ENCODE measurements at places on chromosomes 7 and 10.

DNA sequence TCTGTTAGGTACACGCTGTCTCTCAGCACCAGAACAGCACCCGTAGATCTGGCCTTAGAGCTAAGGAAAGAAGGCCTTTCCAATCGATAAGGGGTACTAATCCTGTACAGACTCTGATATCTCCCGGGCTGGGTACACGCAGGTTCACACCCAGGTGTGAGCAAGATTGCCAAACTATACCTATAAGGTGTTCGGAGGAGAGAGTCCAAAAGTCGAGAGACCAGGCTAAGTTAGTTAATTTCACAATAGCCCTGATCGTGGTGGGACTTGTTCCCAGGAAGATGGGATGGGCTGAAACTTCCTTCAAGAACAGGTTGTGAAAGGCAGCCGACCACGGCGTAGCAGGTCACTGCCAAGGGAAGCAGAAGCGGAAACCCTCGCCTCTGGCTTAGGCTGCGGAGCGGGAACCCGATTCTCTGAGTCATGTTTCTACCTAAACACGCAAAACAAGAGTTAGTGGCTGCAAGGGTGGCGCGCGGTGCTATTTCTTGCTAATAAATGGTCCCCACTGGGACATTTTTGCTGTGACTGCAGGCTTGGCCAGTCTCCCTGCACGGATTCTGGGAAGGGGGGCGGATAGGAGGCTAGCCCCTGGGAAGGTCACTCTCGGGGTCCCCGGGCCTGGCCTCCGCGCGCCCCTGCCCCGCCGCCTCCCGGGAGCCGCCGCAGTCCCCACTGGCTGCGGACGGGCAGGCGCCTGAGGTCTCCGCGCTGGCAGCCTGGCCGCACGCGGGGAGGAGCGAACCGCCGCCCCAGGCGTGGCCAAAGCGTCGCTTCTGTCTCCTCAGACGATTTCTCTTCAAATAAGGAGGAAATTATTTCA is 75.4 kb upstream of the PDSS1 start:
- H3K27ac ChIP-seq = no peak overlapping the region
- DNase-seq = peak; percentile 63
- peak overlapping the region; percentile 54 for H3K4me3 ChIP-seq
- peaks cover 48% of the 10 kb centered on the region for H3K27me3 ChIP-seq

- no peak overlapping the region for H3K27ac ChIP-seq
- H3K4me1 ChIP-seq = no peaks in the 10 kb centered on the region
- H3K36me3 ChIP-seq = no peaks in the 10 kb centered on the region
- no peak for DNase-seq
Observed at GRCh38 chr10:6170638-6171037, 32.1 kb upstream of the PFKFB3 start.

DNA sequence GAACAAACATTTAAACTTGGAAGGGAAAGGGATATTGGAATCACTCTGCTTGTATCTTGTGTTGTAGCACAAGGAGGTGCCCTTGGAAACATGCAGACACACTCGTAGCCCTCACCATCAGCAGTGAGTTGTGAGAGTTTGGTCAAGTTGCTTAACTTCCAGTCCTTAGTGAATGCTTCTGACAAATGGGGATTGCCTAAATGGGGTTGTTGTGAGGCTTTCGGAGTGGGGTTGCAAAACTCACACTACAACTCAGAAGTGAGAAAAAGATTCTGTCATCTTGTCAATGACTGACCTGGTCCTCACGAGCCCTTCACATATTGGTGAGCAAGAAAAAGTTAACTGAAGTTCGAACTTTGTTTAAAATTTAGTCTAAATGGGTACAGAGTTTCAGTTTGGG is 29.0 kb upstream of the GSDME start:
- no peak overlapping the region for H3K4me3 ChIP-seq
- no peaks in the 10 kb centered on the region for H3K27me3 ChIP-seq
- H3K36me3 ChIP-seq = no peaks in the 10 kb centered on the region

DNA sequence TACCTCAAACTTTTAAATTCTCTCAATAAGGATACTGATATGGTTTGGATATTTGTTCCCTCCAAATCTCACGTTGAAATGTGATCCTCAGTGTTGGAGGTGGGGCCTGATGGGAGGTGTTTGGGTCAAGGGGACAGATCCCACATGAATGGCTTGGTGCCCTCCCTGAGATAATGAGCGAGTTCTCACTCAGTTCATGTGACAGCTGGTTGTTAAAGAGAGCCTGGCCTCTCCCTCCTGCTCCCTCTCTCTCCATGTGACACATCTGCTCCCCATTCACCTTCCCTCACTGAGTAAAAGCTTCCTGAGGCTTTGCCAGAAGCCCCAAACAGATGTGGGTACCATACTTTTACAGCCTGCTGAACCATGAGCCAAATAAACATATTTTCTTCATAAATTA is 19.2 kb downstream of the ABCB4 start:
- H3K36me3 ChIP-seq = no peaks in the 10 kb centered on the region
- H3K4me3 ChIP-seq = no peak overlapping the region
- H3K27me3 ChIP-seq = no peaks in the 10 kb centered on the region

DNA sequence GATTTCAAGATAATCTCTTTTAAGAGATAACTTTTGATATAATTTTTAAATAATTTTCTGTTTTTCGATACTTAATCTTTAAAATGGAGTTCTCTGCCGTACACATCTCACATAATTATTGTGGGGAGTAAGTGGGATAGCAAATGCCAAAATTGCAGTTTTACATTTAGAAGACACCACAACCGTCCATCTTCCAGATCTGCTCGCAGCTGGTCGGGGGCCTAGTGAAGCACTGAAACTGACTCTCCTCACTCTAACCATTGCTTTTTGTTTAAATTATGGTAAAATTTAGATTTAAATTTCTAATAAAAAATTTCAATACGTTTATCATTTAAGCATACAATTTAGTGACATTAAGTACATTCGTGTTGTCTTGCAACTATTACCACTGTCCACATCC is 94.2 kb downstream of the PRR15 start:
- H3K27me3 ChIP-seq = no peaks in the 10 kb centered on the region
- H3K4me1 ChIP-seq = peaks cover 9% of the 10 kb centered on the region
- no peaks in the 10 kb centered on the region for H3K36me3 ChIP-seq
- H3K27ac ChIP-seq = no peak overlapping the region
- no peak overlapping the region for H3K4me3 ChIP-seq

DNA sequence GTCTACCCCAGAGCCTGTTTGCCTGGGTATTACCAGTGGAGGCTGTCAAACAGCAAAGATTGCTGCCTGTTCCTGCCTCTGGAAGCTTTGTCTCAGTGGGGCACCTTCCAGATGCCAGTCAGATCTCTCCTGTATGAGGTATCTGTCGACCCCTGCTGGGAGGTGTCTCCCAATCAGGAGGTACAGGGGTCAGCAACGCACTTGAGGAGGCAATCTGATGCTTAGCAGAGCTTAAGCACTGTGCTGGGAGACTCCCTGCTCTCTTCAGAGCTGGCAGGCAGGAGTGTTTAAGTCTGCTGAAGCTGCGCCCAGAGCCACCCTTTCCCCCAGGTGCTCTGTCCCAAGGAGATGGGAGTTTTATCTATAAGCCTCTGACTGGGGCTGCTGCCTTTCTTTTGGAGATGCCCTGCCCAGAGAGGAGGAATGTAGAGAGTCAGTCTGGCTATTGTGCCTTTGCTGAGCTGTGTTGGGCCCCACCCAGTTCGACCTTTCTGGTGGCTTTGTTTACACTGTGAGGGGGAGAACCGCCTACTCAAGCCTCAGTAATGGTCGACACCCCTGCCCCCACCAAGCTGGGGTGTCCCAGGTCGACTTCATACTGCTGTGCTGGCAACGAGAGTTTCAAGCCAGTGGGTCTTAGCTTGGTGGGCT is 62.2 kb downstream of the PPP1R9A start:
- H3K36me3 ChIP-seq = no peaks in the 10 kb centered on the region
- peaks cover 28% of the 10 kb centered on the region for H3K4me1 ChIP-seq
- no peak overlapping the region for H3K4me3 ChIP-seq
- peak; percentile 44 for DNase-seq
- H3K27ac ChIP-seq = peak overlapping the region; percentile 36

- DNase-seq = no peak
- H3K27me3 ChIP-seq = no peaks in the 10 kb centered on the region
- H3K27ac ChIP-seq = no peak overlapping the region
- H3K4me1 ChIP-seq = no peaks in the 10 kb centered on the region
Observed at GRCh38 chr10:76523791-76524351, 1092.4 kb downstream of the LRMDA start.

DNA sequence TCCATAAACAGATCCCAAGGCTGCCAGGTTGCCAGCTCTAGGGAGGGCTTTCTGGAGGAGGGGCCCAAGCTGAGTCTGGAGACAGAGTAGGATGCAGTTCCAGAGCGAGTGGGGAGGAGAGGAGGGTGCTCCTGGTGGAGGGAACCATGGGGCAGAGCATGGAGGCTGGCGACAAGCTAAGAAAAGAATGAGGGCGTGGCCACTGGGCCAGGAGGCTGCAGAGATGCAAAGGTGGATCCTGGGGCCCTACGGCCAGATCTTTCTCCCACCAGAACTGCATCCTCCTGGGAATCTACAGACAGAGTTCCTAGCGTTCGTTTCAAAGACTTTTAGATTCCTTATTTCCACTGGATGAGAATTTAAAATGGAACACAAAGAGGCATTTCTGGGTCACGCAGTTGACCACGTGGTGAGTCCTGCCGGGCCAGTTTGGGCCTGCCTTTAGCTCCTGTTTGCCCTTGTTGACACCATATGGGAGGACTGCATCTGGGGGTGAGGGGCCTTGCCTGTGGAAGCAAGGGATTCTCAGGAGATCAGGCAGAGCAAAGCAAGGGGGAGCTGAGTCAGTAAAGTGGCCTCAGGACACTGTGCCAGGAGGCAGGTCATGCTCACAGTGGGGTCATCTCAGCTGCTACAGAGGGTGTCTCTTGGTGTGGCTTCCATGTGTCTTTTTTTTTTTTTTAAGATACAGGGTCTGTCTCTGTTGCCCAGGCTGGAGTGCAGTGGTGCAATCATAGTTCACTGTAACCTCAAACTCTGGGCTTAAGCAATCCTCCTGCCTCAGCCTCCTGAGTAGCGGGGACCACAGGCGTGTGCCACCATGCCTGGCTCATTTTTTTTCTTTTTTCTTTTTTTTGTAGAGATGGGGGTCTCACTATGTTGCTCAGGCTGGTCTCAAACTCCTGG is 137.8 kb downstream of the SH3PXD2A start:
- DNase-seq = no peak
- H3K27ac ChIP-seq = no peak overlapping the region
- no peaks in the 10 kb centered on the region for H3K36me3 ChIP-seq
- H3K4me3 ChIP-seq = no peak overlapping the region

DNA sequence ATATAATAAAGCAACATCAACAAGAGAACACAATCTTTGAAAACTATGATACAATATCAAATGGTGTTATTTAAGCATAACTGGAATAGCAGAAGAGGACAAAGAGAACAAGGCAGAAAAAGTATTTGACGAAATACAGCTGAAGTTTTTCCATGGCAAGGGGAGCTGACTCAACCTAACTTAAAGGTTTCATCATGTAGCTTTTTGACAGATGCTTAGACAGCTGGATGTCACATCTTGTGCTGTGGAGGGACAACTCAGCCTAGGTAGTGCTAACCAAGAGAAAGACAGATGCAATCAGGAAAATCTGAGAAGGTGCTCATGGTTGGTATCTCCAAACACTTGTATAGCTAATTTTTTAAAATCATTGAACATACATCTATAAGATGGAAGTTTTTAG is 208.2 kb downstream of the TFEC start:
- no peak overlapping the region for H3K4me3 ChIP-seq
- H3K27ac ChIP-seq = no peak overlapping the region
- H3K4me1 ChIP-seq = peaks cover 8% of the 10 kb centered on the region
- no peaks in the 10 kb centered on the region for H3K27me3 ChIP-seq
- no peaks in the 10 kb centered on the region for H3K36me3 ChIP-seq
- DNase-seq = no peak

GRCh38 chr7:66953044-66953427 is 32.0 kb downstream of the TMEM248 start:
- H3K4me3 ChIP-seq = no peak overlapping the region
- H3K27ac ChIP-seq = no peak overlapping the region
- H3K27me3 ChIP-seq = no peaks in the 10 kb centered on the region
- no peak for DNase-seq
- no peaks in the 10 kb centered on the region for H3K4me1 ChIP-seq
- H3K36me3 ChIP-seq = no peaks in the 10 kb centered on the region

DNA sequence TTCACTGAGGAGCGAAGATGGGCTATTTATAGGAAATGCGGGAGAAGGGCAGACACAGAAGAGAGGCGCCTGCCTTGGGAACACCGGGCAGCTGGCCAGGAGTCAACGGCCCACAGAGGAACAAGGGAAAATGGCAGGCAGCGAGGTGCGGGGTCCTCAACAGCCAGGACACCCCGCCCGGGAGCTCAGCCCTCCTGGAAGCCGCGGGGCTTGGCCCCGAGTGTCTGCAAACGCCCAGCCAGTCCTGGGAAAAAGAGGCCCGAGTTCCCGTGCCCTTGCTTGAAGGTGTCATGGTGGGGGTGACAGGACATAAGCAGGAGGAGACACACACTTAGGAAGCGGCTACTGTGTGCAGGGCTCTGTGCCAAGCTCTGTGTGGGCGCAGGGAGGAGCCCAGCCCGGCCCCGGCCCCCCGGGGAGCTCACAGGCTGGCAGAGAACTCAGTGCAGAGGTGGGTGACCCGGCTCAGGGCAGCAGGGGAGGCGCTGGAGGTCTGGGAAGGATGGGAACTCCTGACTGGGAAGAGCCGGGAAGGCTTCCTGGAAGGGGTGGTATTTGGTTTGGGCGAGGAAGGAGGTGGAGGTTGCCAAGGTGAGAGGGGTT is 79.9 kb downstream of the ELFN1 start:
- H3K27me3 ChIP-seq = peaks cover 9% of the 10 kb centered on the region
- no peak for DNase-seq
- H3K36me3 ChIP-seq = no peaks in the 10 kb centered on the region
- no peak overlapping the region for H3K4me3 ChIP-seq

Measured in neural progenitor cell (in vitro differentiated cells).